Endothelial cell of umbilical vein (primary cell): ENCODE measurements at places on chromosomes 5 and 9. TPM values are rescaled to one million over a fixed set of nuclear protein-coding genes. Genes with fewer than 3 reads are reported as not detected.

The CCDC112 gene
- total RNA-seq: 9.6 TPM in 2 replicates

The FCN2 gene
- total RNA-seq: not detected in 2 replicates

The SPINK7 gene
- not detected in 2 replicates for total RNA-seq

The BARHL1 gene
- total RNA-seq: not detected in 2 replicates

The TSLP gene
- not detected in 2 replicates for total RNA-seq

The F2RL1 gene
- 21.9 and 42.6 TPM in 2 replicates for total RNA-seq

The PRSS3 gene
- 4.4 and 10.7 TPM in 2 replicates for total RNA-seq

The PFN3 gene
- total RNA-seq: not detected in 2 replicates

The ALDH1A1 gene
- total RNA-seq: 220 and 287 TPM in 2 replicates
